Activated T-helper 1 cell treated with anti-CD3 and anti-CD28 coated beads, Interleukin-12 subunit alpha, Interleukin-12 subunit beta, Interleukin-2, Interleukin-4 antibody, amounts not matched to agents 30 ng/mL and 10 ng/mL and 1 ng/mL, durations not matched to agents 14 hours and 24 hours and 36 hours (primary cell): ENCODE measurements at places on chromosomes 6 and 20.

GRCh38 chr6:80356000-80356399 is 249.5 kb downstream of the BCKDHB start:
- no peak overlapping the region for H3K27ac ChIP-seq
- no peak overlapping the region for H3K4me3 ChIP-seq
- no peaks in the 10 kb centered on the region for H3K27me3 ChIP-seq
- peaks cover 3% of the 10 kb centered on the region for H3K36me3 ChIP-seq
- H3K4me1 ChIP-seq, result no peaks in the 10 kb centered on the region
- DNase-seq, result no peak

DNA sequence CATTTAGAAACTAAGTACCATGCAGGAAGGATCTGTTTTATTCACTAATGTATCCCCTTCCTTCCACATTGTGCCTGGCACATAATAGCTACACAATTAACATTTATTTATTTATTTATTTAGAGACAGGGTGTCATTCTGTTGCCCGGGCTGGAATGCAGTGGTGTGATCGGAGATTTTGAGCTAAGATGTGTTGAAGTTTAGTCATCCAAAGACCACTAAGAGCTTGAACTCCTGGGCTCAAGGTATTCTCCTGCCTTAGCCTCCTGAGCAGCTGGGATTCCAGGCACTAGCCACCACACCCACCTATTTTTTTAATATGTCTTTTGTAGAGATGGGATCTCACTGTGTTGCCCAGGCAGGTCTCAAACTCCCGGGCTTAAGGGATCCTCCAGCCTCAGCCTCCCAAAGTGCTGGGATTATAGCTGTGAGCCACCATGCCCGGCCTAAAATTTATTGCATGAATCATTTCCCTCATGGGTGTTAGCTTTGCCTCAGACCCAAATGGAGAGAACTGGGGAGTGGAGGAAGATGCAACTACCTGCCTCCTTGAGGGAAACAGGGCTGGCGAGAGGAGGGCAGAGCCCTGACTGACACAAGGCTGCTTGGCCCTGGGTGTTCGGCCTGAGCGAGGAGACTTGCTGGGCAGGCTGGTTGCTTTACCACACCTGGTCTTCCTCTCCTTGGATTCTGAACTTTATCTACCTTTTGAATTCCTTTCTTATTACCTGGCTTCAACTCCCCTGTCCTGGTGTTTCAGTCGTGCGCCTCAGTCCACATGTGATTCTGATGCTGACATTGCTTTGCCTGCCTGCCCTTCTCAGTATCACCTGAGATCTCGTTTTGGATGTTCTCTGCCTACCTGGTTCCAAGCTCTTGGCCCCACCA is 1.7 kb upstream of the DYNLT1 start:
- H3K36me3 ChIP-seq, result peaks cover 23% of the 10 kb centered on the region
- H3K27ac ChIP-seq, result peak overlapping the region; percentile 89
- H3K4me1 ChIP-seq, result peaks cover 73% of the 10 kb centered on the region
- peak overlapping the region; percentile 82 for H3K4me3 ChIP-seq
- no peaks in the 10 kb centered on the region for H3K27me3 ChIP-seq

- peaks cover 5% of the 10 kb centered on the region for H3K27me3 ChIP-seq
- H3K4me3 ChIP-seq, result no peak overlapping the region
- H3K4me1 ChIP-seq, result no peaks in the 10 kb centered on the region
- H3K36me3 ChIP-seq, result no peaks in the 10 kb centered on the region
- H3K27ac ChIP-seq, result no peak overlapping the region
Measured at GRCh38 chr6:107517274-107517673, 27.4 kb downstream of the SOBP start.

- no peak overlapping the region for H3K27ac ChIP-seq
- H3K4me3 ChIP-seq, result no peak overlapping the region
- no peak for DNase-seq
- peaks cover 55% of the 10 kb centered on the region for H3K4me1 ChIP-seq
- no peaks in the 10 kb centered on the region for H3K27me3 ChIP-seq
- H3K36me3 ChIP-seq, result peaks cover 57% of the 10 kb centered on the region
Measured at GRCh38 chr20:32192698-32193097, 14.8 kb downstream of the PLAGL2 start.

DNA sequence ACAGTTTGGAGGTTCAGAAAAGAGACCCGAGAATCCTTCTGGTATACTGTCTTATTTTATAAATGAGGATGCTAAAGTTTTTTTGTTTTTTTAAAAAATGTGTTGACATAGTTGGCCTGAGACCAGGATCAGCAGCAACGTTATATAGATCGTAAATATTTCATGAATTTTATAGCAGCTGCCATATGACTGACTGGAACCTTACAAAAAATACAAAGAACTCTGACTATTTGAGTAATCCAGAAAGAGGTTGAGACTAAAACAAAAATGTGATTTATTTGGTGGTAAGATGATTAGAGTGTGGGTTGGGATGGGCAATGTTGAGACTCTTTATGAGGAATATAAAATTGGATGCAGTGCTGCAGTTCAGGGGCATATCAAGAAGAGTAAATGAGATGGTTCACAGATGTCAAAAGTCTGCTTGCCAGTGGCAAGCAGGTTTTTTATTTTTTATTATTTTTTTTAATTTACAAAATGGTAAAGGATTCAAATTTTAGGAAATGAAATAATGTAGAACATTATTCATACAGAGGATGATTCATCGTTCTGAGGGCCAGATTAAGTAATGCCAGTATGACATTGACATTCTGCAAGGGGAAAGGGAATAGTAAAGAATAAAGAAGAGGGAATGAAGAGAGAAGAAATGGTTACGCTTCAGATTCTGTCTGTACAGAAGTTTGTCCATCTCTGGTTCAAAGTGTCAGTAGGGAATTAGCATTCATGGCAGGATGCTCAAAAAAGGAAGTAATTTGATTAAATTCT is 58.5 kb downstream of the SCAF8 start:
- no peak overlapping the region for H3K4me3 ChIP-seq
- peaks cover 15% of the 10 kb centered on the region for H3K4me1 ChIP-seq
- H3K27me3 ChIP-seq, result no peaks in the 10 kb centered on the region
- DNase-seq, result no peak
- H3K27ac ChIP-seq, result no peak overlapping the region

GRCh38 chr6:23213193-23213592 is 643.8 kb downstream of the HDGFL1 start:
- no peak overlapping the region for H3K4me3 ChIP-seq
- no peaks in the 10 kb centered on the region for H3K4me1 ChIP-seq
- H3K27ac ChIP-seq, result no peak overlapping the region
- DNase-seq, result no peak
- H3K27me3 ChIP-seq, result no peaks in the 10 kb centered on the region
- no peaks in the 10 kb centered on the region for H3K36me3 ChIP-seq

- no peaks in the 10 kb centered on the region for H3K36me3 ChIP-seq
- DNase-seq, result no peak
Measured at GRCh38 chr20:31494131-31494530, 19.0 kb downstream of the REM1 start.
